Right lobe of liver (tissue), 6 donors: ENCODE measurements at places on chromosomes 2 and 18. TPM values are rescaled to one million over a fixed set of nuclear protein-coding genes. Genes with fewer than 3 reads are reported as not detected.

The MATN3 gene
- not detected for total RNA-seq

The MAP3K19 gene
- not detected for total RNA-seq

The C2orf66 gene
- total RNA-seq: not detected

The POTEE gene
- not detected for total RNA-seq

The KLHL41 gene
- 0.74 TPM for total RNA-seq

The ADD2 gene
- 0.11 TPM for total RNA-seq

The SUMO1 gene
- 50.4 TPM for total RNA-seq

The HSBP1L1 gene
- 35.1 TPM for total RNA-seq

The SP5 gene
- total RNA-seq: 1.9 TPM

The UGT1A4 gene
- total RNA-seq: 117 TPM

DNA sequence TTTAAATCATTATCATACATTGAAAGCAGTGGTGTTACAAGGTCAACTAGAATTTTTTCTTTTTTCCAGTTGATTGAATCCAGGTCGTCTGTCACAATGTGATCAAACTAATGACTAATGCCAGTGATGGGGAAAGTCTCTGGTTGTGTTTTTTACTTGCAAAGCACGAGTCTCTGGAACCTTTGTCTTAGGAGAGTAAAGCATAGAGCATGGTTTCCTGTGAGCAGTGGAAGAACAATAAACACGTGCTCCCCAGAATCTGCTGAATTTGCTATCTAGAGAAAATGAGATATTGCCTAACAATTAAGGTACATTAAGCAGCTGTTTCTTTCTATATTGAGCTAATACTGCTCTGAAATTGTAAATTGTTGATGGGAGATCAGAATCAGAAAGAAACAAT is 1332.4 kb upstream of the TMEFF2 start:
- DNase-seq: no peak

DNA sequence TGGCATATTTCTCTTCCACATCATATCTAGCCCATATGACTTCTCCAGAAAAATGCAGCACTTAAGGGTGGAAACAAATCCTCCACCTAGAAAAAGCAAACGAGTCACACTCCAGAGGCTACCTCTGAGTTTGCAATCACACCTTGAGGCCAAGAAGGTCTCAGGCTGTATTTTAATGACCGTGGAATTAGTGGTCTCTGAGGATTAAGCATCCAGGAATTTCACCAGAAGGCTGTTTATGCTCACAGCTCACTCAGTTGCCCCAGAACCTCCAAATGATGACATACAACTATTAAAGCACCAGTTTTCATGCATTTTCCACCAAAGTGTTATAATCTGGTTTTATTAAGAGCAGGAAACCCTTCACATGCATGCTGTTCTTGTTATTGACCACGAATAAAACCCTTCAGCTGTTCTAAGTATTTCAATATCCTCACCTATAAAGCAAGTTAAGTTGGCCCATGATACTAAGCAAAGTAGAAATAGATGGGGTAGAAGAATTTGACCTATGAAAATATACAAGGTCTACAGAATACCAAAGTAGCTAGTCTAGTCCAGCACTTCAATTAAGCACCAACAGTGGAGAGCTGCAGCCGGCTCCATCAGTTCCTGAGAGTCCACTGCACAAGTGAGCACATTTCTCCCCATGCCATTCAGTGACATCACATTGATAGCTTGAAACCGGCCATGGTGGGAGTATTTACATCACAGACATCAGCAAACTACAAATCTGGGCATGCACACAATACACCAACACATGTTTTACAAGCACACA is 39.5 kb upstream of the SLC14A1 start:
- DNase-seq: no peak

DNA sequence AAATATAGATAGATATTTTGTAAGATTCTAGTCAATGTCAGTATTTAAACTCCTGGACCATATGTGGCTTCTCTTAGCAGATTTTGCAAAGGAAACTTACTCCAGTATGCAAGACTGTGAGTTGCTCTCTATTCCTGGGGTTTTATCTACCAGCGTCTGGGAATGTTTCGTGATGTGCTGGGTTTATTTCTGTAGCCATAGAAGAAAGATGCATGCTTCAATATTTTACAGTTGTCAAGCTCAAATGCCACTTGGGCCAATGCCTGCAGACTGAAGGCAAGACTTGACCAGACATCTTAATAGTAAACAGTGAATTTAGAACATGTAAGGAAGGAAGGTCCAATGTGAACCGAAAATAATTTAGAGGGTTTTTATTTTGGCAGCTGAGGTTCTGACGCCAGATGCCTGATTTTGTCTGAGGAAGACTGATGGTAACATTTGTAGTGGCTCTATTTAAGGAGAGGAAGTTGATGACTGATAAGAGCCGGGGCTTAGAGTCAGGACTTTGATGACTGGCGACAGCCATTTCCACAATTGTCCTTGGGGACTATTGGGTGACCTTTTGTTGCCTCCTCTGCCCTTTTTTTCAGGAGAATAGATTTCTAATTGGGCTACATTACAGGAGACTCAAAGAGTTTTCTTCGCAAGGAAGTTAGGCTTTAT is 154.3 kb downstream of the RAPGEF4 start:
- DNase-seq: no peak

DNA sequence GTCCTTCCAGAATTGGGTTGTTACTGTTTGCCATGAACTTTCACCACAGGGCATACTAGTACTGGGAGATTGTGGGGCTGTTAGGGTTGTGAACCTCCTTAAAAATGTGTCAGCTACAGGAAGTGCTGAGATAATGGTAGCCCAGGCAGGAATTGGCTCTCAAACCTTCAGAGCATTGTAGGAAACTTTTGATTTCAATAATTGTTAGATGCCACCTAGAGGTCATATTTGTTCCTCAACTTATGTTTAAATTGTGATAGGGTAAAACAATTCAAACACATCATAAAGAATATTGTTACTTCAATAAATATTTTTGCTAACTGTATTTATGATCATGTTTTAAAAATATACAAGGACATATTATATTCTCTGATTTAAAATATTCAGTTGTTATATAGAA is 594.6 kb downstream of the ADCYAP1 start:
- DNase-seq: no peak

- DNase-seq: no peak
These were observed 28.3 kb upstream of the SP3 start for GRCh38 chr2:173993459-173993858.

GRCh38 chr2:178069551-178069950 is 3.0 kb downstream of the PDE11A start:
- no peak for DNase-seq

GRCh38 chr2:202700075-202700901 is 65.5 kb downstream of the FAM117B start:
- no peak for DNase-seq

DNA sequence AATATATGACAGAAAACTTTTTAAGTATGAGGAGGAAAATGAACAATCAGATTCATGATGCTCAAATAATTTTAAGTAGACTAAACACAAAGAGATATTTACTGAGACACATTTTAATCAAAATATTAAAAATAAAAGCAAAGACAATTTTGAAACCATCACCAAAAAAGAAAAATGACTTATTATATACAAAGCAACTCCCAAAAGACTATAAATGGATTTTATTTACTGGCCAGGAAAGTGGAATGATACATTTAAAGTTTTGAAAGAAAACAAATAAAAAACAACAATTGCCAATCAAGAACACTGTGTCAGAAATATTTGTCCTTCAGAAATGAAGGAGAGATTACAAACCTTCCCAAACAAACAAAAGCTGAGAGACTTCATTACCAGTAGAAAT is 968.5 kb upstream of the CELF4 start:
- DNase-seq: no peak

DNA sequence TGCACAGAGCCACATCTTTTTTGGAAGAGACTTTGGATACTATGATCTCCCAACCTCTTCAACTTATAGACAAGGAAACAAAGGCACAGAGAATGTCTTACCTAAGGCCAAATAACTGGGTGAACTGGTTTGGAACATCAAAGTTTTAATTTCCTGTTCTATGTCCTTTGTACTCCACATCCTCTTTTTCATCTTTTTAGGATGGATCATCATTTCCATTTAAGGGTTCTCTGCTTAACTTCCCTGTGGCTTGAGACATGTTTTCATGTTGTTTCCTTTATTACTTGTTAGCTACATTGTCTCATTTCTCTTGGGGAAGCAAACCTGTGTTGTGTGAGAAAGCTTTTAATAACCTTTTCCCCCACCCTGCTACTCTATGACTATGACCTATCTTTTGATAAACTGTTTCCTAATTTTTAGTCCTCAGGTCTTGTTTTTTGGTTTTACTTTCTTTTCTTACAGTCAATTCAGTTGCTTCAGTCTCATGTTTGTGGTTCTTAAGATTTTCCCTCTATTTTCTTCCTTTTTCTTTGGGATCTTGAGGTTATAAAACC is 22.5 kb upstream of the RMND5A start:
- DNase-seq: no peak

- no peak for DNase-seq
These were observed 51.0 kb upstream of the CTDP1 start for GRCh38 chr18:79628416-79629248.

DNA sequence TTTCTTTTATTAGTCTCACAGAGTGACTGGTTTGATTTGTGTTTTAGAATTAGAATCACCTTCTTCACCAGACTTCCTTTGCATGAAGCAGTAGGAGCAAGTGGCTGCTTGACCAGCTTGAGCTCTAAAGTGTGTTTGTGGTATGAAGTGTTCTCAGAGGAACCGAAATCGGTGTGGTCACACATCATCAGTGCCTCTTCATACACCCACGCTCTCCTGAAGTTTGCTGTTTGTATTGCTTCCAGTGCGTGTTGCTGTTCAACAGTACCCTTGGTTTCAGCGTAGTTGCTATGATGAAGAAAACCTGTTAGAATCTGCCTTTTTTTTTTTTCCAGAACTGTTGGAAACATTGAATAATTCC is 77.9 kb downstream of the LIMS1 start:
- DNase-seq: no peak

DNA sequence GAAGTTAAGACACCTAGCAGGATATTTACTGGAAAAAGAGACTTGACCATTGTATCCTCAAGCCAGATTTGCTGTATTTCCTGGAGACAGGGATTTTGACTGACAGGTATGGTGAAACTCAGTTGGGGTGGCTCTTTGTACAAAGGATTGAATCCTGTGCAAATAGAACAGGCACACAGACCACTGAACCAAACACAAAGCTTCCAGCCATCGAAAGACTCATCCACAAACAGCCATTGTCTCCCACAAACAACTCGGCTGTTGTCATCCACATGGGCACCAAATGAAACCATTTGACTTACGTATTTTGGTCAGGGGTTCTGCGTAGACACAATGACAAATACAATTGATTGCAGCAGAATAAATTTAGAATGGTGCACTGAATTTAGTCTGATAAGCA is 15.9 kb downstream of the RNF152 start:
- no peak for DNase-seq

GRCh38 chr2:25383806-25384205 is 42.1 kb upstream of the DNMT3A start:
- no peak for DNase-seq

DNA sequence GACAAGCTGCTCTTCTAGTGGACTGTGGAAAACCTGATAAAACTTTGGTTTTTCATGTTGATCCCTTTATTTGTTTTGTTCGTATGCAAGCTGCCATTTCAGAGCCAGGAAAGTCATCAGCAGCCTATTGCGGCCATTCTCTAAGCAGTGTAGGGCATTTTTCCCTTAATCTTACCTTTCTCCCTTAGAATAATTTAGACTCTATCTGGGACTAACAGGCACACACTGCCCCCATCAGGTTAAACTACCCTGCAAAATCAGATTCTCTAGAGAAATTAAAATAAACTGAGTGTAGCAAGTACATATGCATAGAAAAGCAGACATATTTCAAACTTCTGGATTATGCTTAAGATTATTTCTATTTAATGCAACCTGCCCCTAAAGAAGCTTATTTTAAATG is 347.5 kb downstream of the METTL4 start:
- DNase-seq: no peak

- DNase-seq: no peak
These were observed 489.3 kb downstream of the ADCYAP1 start for GRCh38 chr18:1393929-1394328.

DNA sequence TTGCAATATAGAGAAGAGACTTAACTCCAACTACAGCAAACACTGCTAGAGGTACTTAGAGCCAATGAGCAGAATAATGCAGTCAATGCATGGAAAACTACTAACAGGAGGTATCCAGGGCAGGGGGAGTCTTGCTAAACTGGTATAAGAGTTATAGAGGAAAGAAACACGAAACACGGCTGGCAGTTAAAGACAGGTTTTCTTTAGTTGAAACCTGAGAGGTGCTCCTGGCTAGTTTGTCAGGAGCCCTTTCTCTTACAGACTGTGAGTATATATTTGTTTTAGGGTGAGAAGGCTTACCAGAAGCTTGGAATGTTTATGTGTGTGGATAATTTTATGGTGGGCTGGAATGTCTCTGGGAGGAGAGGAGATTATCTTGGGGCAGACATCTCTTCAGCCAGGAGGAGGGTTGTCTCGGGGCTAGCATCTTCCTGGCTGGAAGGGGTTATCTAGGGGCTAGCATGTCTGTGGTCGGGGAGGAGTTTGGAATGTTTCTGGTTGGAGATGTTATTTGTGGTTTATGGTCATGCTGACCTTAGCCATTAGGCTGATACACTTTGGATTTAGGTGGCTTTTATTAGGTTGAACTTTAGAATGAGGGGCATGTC is 1048.8 kb downstream of the DPP10 start:
- DNase-seq: no peak

DNA sequence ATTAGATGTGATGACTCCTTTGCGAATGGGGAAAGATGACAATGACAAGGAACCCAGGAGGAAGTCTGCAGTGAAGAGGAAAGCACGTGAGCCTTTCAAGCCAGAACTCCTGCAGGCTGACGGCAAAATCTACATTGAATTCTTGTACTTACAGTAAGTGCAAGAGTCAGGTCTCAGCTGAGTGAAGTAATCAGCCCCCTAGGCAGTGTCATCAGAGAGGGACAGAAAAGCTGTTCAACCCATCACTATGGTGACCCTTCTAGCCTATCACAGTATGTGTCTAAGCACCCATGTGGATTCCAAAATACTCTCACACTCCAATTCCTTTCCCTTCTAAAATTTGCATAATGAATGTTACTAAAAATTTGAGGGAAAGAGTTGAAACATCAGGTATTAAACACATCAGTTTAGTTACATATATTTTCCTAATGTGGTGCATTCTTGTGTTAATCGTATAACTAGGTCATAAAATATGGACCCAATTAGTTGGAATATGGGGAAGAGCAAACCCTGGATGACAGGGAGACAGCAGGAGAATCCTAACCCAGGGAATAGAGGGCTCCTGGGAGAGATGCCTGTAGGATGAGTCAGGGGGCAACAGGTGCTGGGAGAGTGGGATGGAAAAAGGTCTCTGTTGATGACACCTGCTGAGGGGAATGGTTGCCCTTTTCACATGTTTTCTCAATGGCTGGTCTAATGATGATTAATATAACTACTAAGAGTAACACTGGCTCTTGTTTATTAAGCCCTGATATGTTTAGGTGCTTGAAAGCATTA is 39.5 kb downstream of the VWC2L start:
- DNase-seq: no peak

GRCh38 chr18:46324087-46324955 is 220.1 kb downstream of the HAUS1 start:
- DNase-seq: no peak

GRCh38 chr2:196215376-196215775 is 44.0 kb upstream of the STK17B start:
- no peak for DNase-seq

- no peak for DNase-seq
These were observed at the start of gene ANO7 for GRCh38 chr2:241188361-241189092. Gene ANO7 (plus strand): TSS chr2:241188677. CDS start chr2:241190064, 1,387 bp downstream.
